Activated gamma-delta T cell treated with Interleukin-2 at 50 U/mL for 16 hours (primary cell): ENCODE measurements at places on chromosomes 13 and 19.

DNA sequence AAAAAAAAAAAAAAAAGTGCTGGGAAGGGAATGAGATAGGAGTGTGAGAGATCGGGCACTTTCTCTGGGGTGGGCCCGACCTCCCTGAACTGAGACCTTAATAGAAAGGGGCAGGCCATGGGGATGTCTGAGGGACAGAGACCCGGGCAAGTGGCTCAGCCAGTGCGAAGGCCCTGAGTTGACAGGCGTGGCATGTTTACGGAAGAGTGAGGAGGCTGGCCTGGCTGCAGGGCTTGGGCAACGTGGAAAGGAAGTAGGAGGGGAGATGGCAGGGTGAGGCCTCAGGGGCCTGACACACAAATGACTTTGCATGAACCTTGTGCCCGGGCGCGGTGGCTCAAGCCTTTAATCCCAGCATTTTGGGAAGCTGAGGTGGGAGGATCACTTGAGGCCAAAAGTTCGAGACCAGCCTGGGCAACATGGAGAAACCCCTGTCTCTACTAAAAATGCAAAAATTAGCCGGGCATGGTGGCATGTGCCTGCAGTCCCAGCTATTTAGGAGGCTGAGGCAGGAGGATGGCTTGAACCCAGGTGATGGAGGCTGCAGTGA, 13.9 kb downstream of the FCHO1 start:
- DNase-seq: no peak

GRCh38 chr13:29937841-29938240, 87.4 kb upstream of the UBL3 start:
- DNase-seq: peak; percentile 39

DNA sequence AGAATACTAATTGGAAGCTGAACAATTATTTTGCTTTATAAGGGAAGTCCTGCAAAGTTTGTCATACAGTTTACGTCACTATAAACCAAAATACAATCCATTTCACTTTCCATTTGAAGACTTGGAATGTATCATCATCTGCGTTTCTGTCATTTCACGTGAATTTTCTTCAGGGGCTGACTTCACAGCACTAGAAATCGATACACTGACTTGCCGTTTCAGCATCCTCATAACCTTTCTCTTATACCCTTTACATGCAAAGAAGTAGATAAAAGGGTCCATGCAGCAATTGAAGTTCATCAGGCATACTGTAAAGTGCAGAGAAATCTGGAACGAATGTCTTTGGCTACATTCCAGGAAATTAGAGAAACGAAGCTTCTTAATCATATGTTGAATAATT, 12.2 kb downstream of the GPR183 start:
- DNase-seq: no peak

GRCh38 chr13:65034266-65034665, 2195.9 kb downstream of the PCDH9 start:
- no peak for DNase-seq

DNA sequence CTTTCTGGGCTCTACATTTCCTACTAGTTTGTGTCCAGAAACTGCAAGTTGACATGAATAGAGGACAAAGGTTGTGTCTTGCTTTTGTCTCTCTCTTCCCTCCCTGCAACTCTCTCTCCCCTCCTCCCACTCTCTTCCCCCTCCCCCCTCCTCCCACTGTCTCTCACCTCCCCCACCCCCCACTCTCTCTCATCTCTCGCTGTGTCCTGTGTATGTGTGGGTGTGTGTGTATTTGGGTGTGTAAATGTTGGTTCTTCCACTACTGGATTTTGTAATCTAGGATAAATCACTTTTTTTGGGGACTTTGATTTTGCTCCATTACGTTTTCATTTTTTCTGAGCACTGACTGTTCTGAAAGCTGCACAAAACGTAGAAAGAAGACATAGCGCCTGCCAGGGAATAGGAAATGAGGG, 48.4 kb downstream of the AKAP11 start:
- DNase-seq: no peak

GRCh38 chr19:27775395-27775794, 1437.6 kb downstream of the UQCRFS1 start:
- no peak for DNase-seq

- DNase-seq: no peak
Observed at GRCh38 chr19:16588824-16589577, 16.8 kb upstream of the SLC35E1 start.

- no peak for DNase-seq
Observed at GRCh38 chr13:32001154-32001768, 30.3 kb upstream of the FRY start.

DNA sequence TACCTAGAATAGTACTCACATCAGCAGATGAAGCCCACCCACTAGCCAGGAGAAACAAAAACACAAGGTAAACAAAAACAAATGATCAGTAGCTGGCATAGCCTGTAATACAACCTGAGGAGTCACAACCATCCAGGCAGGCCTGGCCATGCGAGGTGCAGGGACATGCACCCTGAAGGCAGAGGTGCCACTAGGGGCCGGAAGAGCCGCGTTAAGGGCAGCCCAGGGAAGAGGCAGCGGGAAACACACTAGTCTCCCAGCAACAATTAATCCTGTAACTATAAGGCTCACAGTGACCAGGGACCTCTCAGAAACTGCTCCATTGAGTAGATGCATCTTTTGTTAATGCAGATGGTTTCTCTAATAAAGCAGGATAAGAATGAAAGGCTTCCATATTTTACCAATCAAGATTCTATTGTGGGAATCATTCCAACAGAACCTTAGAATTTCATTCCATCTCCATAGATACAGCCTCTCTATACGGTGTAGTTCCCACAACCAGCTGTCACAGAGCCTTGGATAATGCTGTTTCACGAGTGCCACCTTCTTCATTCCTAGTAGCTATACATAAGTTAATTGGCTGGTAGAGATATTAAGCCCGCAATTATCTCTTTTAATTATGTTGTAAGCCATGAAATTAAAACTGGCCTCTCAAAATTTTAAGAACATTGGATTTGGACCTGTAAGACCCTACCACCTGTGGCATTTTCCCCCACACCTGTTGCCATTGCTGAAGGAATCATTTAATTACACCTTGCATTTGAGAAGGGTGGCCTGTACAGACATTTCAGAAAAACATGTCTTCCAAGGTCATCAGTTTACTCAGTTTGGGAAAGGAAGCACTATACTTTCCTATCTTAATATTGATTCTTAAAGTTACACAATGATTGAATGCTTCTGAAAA, 28.7 kb downstream of the ANKRD10 start:
- no peak for DNase-seq

- no peak for DNase-seq
Observed at GRCh38 chr19:46785980-46786235, 2.5 kb downstream of the SLC1A5 start.

DNA sequence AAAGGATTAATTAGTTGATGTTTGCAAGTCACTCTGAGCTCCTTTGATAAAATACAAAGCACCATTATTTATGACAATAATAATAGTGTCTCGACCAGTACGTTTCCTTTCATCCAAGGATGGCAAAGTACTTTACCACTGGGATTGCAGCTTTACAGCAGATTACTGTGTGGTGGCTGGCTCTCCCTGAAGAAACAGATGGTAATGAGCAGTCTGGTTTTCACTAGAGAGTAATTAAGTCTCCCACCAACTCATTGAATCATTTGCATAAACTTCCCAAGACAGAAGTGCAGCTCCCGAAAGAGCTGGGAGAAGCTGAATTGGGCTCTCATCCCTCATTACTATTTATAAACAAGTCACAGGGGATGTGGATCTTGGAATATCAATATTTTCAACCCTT, 48.7 kb downstream of the KLF5 start:
- DNase-seq: no peak

DNA sequence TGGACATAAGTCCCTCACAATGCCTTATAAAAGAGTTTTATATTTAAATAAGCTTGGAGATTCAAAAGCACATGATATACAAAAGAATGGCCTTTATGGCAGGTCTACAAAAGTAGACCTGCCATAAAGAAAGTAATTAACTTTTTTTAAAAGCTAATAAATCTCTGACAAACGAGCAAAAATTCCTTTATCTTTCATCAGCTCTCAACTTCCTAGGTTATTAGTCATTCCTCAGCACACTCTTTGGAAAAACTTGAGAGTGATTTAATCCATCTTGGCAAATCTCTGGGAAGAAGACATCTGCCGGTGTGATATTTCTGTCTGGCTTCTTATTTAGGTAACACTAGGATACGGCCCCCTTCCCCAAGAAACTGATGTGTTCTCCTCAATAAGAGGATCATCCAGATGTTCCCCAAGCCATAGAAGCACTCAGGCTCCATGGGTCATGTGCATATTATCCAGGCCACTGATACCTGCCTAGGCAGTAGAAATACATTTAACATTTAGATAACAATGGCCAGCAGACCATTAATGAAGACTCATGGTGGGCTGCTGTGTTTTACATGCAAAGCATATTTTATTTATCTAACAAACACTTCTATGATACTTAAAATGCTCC, 372.7 kb downstream of the LIG4 start:
- DNase-seq: no peak

- DNase-seq: peak; percentile 28
Observed at GRCh38 chr13:40096357-40096901, 441.0 kb downstream of the COG6 start.

DNA sequence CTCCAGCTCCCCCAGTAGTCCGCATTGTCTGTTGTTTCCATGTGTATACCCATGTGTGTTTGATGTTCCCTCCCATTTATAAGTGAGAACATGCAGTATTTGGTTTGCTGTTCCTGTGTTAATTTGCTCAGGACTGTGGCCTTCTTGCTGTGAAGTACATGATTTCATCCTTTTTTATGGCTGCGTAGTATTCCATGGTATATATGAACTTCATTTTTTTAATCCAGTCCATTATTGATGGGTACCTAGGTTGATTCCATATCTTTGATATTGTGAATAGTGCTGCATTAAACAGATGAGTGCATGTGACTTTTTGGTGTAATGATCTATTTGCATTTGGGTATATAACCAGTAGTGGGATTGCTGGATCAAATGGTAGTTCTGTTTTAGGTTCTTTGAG, 175.2 kb downstream of the PDS5B start:
- no peak for DNase-seq

GRCh38 chr13:50130123-50130946, 115.1 kb downstream of the KCNRG start:
- no peak for DNase-seq

- no peak for DNase-seq
Observed at GRCh38 chr13:67036699-67037457, 193.3 kb downstream of the PCDH9 start.

DNA sequence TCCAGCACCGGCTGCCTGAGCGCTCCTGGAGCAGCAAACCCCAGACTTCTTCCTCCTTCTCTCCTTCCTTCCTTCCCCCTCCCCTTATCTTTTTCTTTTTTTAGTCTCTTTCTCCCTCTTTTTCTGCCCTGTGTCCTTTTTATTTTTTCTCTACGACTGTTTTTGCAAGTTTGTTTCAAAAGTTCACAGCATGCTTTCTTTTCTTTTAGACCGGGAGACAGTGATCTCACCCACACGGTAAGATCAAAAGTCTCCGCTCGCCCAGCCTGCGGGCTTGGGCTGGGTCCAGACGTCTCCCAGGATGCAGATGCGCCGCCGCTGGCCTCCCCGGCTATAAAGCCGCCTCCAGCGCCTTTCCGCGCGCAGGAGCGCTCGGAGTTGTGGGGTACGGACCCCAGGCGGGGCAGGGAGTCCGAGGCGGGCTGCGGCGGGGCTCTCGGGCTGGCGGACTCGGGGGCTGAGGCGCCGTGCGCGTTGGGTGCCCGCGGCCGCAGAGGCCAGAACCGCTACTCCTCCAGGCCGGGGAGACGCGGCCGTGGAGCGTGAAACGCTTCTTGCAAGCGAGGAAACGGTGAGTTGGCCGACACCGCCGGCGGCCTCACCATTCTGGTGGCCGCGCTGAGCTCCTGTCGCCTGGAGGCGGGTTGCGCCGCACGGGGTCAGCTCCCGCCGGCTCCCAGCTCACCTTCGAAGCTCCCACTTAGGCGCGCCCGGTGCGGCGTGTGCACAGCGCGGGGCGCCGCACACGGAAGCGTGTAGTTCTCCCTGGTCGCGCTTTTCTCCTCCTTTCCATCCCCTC, 2.0 kb upstream of the TSHZ3 start:
- DNase-seq: no peak

- DNase-seq: no peak
Observed at GRCh38 chr13:27644302-27644701, 22.6 kb downstream of the POLR1D start.

- no peak for DNase-seq
Observed at GRCh38 chr13:102045731-102046130, 356.1 kb downstream of the FGF14 start.

- no peak for DNase-seq
Observed at GRCh38 chr19:39413272-39413910, 922 bp downstream of the PLEKHG2 start.

GRCh38 chr13:39486758-39487157, 116.2 kb downstream of the LHFPL6 start:
- no peak for DNase-seq

DNA sequence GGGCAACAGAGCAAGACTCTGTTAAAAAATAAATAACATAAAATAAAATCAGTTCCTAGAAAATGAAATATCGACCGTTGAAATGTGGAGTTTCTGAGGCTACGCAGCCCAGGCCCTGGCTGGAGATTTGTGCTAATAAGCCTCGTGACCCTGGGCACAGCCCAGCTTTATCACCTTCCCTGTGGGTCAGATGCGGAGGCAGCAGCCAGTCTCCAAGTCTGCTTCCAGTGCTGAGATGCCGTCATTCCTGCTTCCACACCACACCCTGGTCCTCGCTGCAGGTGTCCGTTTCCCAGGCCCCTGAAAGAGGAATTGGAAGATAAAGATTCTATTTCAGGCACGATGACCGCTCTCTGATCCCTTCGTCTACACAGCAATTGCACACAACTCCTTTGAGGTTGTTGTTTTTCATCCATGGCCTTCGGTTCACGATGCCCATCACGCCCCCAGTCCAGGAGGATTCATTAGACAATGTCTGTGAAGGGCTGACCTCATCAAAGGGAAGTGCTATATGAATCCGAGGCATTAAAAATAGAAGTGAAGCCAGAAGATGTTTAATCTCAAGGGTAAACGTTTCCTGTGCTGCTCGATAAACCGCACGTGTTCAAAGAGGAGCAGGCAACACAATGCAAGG, 48.3 kb upstream of the ATP11A start:
- DNase-seq: no peak

GRCh38 chr13:21234526-21234925, 58.1 kb downstream of the MRPL57 start:
- DNase-seq: no peak

- DNase-seq: no peak
Observed at GRCh38 chr13:97615266-97615665, 181.3 kb downstream of the RAP2A start.

DNA sequence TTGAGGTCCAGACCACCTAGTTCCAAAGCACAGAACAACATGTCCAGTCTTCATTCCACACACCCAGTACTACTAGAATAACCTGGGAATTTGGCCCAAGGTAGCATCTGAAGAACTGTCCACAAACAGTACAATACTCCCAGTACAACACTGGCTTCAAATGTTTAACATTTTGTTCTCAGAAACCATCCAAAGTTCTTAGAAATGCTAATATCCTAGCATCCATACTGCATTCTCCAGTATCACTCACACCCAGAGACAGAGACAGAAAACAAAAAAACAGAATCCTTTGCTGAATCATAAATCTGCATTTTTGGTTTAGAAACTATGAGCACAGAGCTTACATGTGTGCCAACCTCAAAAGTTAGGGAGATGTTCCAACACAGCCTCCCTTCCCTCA, 490.8 kb downstream of the FOXO1 start:
- no peak for DNase-seq

- DNase-seq: no peak
Observed at GRCh38 chr13:98222081-98222554, 45.0 kb upstream of the RNF113B start.

- no peak for DNase-seq
Observed at GRCh38 chr13:23909606-23910005, 12.3 kb upstream of the C1QTNF9B start.
